ENCODE measurements at places on chromosomes 3 and 15.

DNA sequence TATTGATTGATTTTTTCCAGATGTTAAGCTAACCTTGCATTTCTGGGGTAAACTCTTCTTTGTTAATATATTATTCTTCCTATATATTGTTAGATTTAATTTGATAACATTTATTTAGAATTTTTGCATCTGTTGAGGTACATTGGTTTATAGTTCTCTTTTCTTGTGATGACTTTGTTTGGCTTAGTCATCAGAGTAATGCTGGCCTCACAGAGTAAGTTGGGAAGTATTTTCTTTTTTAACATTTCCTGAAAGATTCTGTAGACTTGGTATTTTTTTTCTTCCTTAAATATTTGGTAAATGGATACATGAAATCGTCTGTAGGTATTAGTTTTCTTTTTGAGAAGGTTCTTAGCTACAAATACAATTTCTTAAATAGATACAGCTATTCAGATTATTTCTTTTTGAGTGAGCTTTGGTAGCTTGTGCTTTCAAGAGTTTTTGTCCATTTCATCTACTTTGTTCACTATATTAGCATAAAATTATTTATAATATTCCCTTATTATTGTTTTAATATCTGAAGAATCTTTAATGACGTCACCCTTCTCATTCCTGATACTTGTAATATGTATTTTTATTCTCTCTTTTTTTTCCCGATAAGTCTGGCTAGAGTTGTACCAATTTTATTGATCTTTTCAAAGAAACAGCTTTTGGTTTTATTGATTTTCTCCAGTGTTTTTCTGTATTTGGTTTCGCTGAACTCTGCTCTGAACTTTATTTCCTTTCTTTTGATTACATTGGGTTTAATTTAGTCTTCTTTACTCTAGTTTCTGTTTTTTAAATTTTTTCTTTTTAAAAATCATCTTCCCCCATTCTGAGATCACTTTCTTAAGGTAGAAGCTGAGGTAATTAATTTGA lies 6.5 kb upstream of the HPS3 start:
- DNase-seq, result no peak

- DNase-seq, result no peak
These were observed 7.3 kb upstream of the LMCD1 start for GRCh38 chr3:8494327-8494726.

DNA sequence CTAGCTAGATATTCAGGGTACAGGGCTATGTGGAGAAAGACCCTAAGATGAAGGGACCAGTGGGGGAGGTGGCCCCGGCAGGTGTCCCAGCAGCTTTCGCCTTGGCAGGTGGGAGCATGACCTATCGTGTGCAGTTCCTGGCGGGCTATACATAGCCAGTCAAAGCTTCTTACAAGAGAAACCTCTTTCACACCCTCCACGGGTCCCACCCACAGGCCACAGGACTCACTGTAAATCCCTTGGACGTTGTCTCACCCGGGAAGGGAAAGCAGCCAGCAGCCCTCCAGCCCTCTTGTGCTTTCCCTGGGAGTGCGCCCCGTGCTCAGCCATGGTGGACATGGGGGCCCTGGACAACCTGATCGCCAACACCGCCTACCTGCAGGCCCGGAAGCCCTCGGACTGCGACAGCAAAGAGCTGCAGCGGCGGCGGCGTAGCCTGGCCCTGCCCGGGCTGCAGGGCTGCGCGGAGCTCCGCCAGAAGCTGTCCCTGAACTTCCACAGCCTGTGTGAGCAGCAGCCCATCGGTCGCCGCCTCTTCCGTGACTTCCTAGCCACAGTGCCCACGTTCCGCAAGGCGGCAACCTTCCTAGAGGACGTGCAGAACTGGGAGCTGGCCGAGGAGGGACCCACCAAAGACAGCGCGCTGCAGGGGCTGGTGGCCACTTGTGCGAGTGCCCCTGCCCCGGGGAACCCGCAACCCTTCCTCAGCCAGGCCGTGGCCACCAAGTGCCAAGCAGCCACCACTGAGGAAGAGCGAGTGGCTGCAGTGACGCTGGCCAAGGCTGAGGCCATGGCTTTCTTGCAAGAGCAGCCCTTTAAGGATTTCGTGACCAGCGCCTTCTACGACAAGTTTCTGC lies 15.0 kb downstream of the GRK7 start:
- DNase-seq, result no peak

DNA sequence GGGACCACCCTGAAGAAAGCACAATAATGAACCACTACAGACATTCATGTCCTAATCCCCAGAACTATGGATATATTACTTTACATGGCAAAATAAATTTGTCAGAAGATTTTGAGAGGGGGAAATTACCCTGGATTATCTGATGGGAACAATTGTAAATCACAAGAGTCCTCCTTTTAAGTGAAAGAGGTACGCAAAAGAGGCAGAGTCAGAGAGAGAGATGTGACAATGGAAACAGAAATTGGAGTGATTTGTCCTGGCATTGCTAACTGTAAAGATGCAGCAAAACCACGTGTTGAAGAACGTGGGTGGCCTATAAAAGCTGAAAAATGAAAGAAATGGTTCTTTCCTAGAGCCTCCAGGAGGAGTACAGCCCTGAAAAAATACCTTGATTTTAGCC lies 1121.4 kb upstream of the ALCAM start:
- DNase-seq, result no peak

DNA sequence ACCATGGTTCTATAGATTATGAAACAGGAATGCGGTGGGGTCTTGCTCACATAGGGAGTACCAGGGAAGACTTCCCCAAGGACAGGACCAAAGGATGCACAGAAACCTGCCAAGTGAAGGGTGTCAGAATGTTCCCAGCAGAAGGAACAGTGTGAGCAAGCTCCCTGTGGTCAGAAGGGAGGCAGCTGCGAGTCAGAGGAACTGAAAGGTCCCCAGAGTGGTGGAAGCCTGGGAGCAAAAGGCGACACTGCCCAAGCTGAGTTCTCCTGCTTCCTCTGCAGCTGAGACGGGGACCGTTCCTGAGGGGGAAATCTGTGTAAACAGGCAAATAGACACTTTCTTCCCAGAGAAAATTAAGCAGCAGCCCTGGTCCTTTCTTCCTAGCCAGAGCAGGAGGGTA lies 14.2 kb upstream of the SLC6A6 start:
- DNase-seq, result no peak

DNA sequence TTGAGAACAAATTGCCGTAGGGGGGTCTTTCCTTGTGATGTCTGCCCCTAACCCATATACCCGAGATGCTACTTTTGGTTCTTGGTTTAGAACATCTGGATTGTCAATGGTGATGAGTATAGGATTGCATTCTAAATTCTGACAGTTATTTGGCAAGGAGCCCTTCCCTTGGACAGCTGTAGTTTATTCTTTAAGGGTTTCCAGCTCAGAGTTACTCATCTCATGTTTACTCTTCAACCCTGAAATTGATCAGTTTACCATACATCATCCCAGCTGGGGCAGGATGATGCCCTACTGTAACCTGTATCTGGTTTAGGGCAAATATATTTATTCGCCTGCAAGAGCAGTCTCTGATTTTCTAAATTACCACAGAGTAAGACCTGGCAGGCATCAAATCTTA lies 85.7 kb upstream of the XCR1 start:
- DNase-seq, result no peak

- DNase-seq, result no peak
These were observed 104.7 kb upstream of the VEPH1 start for GRCh38 chr3:157607826-157608405.

- DNase-seq, result no peak
These were observed 10.2 kb upstream of the SLC6A6 start for GRCh38 chr3:14392231-14392630.

DNA sequence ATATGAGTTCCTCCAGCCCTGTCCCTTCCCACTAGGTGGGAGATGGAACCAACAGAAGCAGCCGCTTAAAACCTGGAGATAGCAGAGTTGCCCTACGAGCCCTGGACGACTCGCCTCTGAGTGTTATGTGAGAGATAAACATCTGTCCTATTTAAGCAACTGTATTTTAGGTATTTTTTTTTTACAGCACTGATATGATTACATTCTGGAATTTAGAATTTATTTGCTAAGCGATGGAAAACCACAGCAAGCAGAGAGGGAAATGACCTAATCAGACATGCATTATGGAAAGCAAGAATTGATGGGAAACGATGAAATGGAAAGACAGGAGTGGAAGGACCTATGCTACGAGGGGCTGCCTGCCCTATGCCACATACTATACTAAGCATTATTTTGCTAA lies 379.0 kb upstream of the IL12A start:
- no peak for DNase-seq

GRCh38 chr15:28096670-28097431 lies 2.3 kb downstream of the OCA2 start:
- peak; percentile 54 for DNase-seq

- DNase-seq, result no peak
These were observed 28.2 kb downstream of the NBEAL2 start for GRCh38 chr3:47007482-47008233.

- peak; percentile 3 for DNase-seq
These were observed 14.7 kb downstream of the IGSF11 start for GRCh38 chr3:119019767-119020518.

DNA sequence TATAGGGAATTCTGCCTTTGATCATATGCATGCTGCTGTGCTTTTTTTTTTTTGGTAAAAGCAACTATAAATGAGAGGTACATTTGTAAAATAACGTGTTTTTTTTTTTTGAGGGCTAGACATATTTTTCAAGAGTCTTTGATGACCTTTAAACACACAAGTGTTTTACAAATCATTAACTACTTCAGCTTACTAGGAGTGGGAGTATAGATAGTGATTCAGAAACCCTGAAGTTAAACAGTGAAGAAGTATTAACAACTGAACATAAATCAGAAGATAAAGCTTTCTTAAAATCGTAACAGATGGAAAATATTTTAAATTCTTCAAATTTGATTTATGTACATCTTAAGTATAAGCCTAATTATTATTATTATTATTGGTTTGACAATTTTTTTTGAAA lies 2.9 kb upstream of the GMNC start:
- peak; percentile 44 for DNase-seq

- no peak for DNase-seq
These were observed 1.6 kb upstream of the CTSH start for GRCh38 chr15:78946493-78946892.

GRCh38 chr3:39781632-39782031 lies 27.8 kb upstream of the MYRIP start:
- DNase-seq, result no peak

DNA sequence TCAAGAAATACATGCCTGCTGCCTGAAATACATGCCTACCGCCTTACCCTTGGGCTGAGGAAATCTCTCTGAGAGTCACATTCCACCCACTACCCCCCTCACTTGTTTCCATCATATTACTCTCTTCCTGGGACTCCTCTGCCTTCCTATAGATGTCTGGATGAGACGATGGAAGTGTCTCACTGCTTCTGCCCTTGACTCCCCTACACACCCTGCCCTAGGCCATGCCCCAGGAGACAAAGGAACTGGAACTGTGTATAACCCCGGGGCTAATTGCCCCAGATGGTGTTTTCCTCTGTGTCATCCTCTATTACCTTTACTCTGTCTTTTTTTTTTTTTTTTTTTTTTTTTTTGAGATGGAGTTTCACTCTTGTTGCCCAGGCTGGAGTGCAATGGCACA lies 102.0 kb downstream of the GTPBP8 start:
- no peak for DNase-seq

- DNase-seq, result no peak
These were observed 103.4 kb upstream of the UBP1 start for GRCh38 chr3:33543601-33544000.

- no peak for DNase-seq
These were observed 618.3 kb upstream of the AGTR1 start for GRCh38 chr3:148079370-148079769.

DNA sequence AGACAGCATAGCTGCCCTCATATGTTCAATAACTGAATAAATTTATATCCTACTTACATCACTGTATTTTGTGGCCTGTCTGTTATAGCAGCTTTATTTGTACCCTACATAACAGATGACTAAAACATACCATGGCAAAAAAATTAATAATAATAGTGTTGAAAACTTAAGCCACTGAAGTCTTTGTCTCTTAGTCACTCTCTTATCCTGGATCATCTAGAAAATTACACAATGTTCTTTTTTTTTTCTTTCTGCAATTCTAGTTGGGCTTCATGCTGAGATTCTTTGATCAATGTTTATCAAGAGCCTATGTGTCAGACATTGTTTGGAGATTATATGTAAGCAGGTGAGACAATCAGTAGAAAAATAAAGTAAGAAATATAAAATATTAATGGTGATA lies 519.3 kb upstream of the ARPP21 start:
- DNase-seq, result no peak

DNA sequence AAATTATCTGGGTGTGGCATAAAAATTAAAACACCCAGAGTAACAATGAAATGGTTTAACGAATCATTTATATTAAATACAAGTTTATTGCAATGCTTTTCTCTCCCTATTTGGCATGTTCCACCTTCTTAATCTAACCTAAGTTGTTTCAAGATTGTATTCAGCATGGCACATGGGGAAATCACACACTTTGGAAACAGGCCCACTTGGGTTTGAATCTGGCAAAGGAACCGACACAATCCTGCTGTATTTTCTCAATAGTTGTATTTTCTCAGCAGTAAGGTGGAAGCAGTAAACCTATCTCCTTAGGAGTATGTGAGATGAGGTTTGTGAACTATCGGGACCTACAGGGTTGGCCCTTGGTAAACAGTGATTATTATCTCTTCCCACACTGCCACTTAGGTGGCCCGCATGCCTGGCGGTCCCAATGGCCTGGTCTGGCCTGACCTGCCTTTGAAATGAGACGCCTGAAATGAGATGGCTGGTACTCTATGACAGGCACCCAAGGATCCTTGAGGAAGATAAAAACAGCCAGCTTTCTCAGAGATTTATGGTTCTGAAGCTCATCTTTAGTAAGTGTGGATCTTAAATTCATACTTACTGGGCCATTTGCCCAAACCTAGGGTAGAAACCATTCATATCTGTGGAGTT lies 45.3 kb upstream of the VILL start:
- no peak for DNase-seq

GRCh38 chr3:55204417-55204816 lies 276.6 kb upstream of the LRTM1 start:
- DNase-seq, result no peak

DNA sequence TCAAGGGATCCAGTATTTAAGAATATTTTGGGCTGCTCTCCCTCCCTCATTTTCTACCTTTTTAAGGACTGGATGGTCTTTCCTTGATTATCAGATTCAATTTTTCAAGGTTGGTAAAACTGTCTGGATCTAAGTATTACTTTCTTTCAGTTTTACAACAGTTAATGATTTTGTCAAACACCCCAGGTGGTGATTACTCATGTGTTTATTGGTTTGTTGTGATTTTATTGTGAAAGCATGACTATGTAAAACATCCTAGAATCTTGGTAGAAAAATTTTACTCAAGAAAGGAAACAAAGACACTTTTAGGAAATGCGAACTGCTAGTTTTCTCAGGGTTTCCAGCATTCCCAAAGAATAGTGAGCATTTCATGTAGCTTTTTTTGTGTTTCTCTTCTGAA lies 7.3 kb downstream of the GTF2E1 start:
- DNase-seq, result no peak

GRCh38 chr15:70269311-70269911 lies 171.7 kb upstream of the TLE3 start:
- DNase-seq, result peak; percentile 28

GRCh38 chr15:75367006-75367405 lies 1.4 kb downstream of the MAN2C1 start:
- DNase-seq, result no peak

GRCh38 chr3:11803977-11804892 lies 42.5 kb downstream of the TAMM41 start:
- DNase-seq, result peak; percentile 58

GRCh38 chr3:66121318-66121717 lies 82.6 kb upstream of the MAGI1 start:
- DNase-seq, result no peak

Data from DMS53 (cell line).